CD4-positive, alpha-beta T cell treated with Interleukin-15 for 1 hour (primary cell): ENCODE measurements at places on chromosomes 2 and 18.
A peak's percentile ranks its signal among the peaks of the same experiment; 100 is the strongest.

DNA sequence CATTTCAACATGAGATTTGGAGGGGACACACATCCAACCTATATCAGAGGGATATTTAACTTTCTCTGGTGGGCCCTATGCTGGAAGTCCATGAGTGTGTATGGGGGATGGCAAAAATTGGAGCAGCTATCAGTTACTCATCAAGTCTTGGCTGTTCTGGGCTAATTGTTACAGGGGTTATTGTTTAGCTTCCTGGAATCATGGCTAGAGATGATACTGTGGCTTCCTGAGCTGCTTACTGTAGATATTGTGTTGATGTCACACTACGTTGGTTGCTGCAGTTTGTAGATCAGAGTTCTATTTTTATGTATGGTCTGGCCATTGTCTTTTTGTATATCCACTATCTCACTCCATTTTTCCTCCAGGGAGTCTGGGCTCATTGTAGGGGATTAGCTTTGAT is 20.9 kb upstream of the IL1R2 start:
- no peak for DNase-seq

DNA sequence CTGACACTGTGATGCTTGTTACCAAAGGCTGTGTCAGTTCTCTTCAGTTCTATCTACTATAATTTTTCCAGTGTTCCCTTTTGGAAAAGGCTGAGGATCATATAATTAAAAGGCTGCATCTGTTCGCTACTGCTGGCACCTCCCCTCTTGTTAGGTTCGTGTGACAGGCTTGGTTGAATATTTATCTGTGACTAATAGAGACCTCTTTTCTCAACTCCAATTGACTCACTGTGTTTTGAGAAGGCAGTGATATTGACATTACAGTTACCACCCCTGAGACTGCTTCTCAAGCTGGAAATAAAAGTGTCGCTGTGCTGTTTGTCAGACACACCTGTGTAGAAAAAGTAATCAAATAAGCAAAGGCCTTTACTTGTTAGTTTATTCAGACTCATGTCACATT is 205.5 kb upstream of the KCNH7 start:
- no peak for DNase-seq

DNA sequence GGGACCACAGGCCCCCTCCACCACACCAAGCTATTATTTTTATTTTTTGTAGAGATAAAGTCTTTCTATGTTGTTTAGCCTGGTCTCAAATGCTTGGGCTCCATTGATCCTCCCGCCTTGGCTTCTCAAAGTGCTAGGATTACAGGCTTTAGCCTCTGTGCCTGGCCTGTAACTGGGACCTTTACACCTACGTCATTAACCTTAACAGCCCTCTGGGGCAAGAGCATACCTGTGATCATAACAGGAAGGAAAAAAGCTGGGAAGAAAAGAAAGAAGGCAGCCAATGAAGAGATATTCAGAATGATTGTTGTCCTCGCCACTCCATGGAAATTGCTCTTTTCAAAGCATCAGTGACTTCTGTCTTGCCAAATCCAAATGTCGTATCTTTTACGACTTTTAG is 338.2 kb downstream of the LRRTM1 start:
- DNase-seq = no peak

- no peak for DNase-seq
Measured at GRCh38 chr18:48017635-48018034, 87.2 kb upstream of the SMAD2 start.

- no peak for DNase-seq
Measured at GRCh38 chr18:22503803-22504202, 86.1 kb upstream of the CTAGE1 start.

GRCh38 chr2:224966613-224967012 is 75.7 kb downstream of the DOCK10 start:
- no peak for DNase-seq

DNA sequence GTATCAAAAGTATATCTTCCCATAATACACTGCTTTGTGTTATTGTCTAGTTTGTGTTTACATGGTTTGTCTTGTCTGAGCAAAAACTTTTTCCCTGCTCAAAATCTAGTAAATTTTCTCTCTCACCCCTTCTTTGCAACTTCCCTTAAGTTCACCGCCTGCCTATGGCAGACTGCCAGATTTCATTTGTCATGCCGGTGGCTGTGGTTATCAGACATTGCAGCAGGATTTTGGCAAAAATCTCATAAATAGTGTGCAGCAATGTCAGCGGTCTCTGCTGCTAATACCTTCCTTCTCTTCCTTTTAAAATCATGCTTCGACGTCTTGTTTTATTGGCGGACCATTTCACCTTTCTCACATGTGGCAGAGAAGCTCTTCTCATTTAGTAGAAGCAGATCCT is 45.6 kb upstream of the TMEM178A start:
- DNase-seq = peak; percentile 46

DNA sequence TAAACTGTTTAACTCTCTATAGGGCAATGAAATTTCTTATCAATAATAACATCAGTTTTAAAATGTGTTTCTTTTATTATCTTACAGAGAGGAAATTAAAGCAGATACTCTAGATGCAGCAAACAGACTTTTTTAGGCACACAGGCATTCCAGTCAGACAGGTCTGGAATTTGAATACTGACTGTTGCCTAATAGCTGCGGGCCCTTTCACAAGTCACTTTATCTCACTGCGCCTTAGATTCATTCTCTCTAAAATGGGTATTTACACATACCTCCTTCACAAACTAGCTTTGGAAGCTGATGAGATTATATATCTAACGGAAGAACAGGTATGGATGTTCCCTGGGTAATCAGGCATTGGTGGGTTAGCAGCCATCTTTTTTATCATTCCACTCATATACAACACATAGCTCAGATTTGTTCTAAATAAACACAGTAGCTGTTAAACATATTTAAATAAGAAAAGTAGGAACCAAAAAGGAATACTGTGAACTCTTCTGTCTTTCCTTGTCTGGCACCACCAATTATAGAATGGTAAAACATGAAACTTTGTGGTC is 104.2 kb downstream of the LRP2 start:
- DNase-seq = no peak

DNA sequence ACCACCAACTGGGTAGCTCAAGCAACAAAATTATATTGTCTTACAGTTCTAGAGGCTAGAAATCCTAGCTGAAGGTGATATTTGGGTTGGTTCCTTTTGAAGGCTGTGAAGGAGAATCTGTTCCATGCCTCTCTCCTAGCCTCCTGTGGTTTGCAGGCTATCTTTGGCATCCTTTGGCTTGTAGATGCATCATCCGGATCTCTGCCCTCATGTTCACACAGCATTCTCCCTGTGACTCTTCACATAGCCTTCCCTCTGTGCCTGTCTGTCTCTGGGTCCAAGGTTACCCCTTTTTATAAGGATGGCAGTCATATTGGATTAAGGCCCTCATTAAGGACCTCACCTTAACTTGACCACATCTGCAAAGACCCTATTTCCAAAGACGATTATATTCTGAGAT is 78.6 kb upstream of the MAP3K20 start:
- no peak for DNase-seq

DNA sequence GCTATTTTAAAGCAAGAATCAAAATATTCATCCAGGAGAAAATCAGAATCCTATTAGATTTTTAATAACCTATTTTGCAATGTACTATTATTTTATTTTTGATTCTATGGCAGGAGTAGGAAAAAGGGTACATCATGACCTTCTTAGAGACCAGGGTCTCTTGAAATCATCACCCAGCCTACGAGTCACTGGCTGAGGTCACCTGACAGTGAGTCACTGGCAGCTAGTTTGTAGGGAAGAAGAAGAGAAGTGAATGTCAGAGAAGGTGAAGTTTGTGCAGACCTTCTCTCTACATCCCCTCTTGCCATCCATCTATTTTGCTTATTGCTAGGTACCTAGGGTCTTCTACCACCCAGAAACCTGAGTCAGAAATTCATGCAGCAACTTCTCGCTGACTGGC is 144.2 kb downstream of the ALK start:
- no peak for DNase-seq

- DNase-seq = no peak
Measured at GRCh38 chr18:55413474-55413873, 174.5 kb downstream of the TCF4 start.

DNA sequence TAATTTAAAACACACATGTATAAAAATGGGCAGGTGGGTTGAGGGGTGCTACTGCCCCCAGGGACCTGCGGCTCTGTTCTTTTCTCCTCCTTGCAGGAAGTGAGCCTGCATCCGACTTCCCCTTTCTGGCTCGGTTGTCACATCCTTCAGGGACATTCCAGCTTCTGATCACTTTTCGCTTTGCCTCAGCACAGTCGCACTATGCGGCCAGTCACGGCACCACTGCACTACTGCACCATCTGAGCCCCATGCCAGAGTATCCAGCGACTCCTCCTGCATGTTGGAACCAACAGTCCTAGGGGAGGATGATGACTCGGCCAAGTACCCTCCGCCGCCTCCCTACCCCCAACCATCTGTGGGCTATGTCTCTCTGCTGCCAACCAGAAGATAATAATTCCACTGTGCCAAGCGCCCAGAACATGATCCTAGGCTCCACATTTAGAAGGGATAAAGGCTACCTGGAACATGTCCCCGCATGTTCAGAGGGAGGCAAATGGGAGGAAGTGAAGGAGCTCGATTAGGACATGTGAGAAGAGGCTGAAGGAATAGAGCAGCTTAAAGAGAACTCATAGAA is 17.6 kb downstream of the CDC42EP3 start:
- DNase-seq = peak; percentile 75

DNA sequence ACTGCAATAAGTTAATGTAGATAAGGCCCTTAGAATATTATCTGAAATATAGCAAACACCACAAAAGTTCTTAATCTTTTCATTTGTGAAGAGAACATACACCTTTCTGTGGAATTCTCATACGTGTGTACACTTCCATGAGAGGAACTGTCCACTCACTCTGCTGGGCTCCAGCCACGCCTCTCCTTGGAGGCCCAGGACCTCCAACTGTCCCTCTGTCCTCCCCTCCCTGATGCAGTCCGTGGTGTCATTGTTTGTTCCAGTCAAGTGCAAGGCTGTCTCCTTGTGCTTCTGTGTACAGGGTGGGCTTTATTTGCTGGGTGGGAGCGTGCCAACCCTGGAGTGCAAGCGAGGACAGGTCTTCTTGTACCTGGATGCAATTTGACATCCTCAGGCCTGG is 8.7 kb downstream of the RAB12 start:
- no peak for DNase-seq

- DNase-seq = no peak
Measured at GRCh38 chr18:78423811-78424210, 555.8 kb upstream of the SALL3 start.

- no peak for DNase-seq
Measured at GRCh38 chr18:56891870-56892269, 240.7 kb downstream of the WDR7 start.

- DNase-seq = peak; percentile 7
Measured at GRCh38 chr2:128311755-128312341, 6.8 kb downstream of the HS6ST1 start.

DNA sequence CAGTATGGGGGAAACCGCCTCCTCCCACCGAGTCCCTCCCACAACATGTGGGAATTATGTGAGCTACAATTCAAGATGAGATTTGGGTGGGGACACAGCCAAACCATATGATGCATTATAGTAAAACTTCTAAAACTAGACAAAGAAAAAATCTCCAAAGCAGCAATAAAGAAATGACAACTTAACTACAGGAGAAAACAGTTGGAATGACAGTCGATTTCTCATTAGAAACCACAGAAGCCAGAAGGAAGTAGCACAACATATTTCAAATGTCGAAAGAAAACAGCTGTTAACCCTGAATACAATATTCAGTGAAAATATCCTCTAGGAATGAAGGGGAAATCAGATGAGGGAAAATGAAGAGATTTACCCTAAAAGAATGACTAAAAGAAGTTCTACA is 53.5 kb upstream of the TCF4 start:
- DNase-seq = no peak

- no peak for DNase-seq
Measured at GRCh38 chr2:218720048-218721041, 9.7 kb downstream of the TTLL4 start.

DNA sequence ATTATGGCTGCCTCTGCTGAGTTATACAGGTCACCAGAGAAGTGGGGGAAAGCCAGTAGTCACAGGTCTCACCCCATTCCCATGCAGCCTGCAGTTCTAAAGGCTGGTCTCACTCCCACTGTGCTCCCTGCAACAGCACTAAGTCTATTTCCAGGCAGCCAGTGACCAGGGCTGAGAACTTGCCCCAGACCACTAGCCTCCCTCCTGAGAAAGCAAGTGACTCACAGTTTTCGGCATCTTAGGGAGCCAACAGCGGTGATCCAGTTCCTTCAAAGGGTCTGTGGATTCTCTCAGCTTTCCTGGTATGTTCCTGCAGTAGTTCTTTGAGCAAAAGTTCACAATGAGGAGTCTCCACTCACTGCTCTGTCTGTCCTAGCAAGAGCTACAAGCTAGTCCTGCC is 329.6 kb upstream of the MAP2 start:
- no peak for DNase-seq

GRCh38 chr2:50657735-50658134 is 374.2 kb downstream of the NRXN1 start:
- no peak for DNase-seq

DNA sequence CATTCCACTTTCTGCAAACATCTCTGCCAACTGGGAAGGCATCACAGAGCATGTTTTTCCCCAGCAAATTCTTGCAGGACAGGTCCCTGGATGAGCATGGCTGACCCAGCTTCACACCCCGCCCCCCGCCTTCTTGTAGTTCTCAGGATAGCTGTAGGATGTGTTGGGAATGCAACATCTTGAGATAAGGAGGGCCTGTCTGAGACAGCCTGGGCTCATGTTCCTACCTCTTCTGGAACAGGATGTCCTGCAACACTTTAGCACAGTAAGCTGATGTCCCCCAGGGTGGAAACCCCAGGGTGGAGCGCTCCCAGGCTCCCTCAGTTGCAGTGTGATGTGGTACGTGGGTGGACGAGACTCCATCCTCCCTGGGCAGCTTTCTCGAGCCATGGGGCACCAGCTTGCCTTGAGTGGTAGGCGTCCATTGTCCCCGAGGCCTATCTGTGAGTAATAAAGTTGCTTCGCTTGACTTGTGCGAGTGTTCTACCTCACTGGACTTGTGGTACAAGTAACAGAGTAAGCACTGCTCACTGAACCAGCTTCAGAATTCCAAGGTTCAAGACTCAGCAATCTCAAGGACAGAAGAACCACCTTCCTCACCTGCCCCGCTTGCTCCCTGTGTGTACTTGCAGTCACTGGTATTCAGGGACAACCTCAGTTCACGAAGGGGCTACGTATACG is 48.6 kb downstream of the EMX1 start:
- no peak for DNase-seq

DNA sequence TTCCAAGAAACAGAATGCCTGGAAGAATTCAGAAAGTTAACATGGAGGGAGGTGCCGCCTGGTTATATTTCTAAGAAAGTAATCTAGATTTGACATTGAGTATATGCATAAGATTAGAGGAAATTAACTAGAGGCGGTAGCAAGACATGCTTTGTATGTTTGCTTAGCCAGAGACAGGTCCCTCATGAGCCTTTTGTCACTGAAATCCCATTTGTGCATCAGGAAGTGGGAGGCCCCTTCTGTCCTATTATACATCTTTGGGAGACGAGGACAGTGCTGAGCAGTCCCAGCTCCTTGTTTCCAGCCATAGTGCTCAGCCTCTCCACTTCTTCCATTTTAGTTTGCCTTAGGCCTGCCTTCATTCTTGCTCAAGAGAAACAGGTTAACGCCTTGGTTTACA is 115.4 kb upstream of the LHCGR start:
- DNase-seq = no peak

- peak; percentile 67 for DNase-seq
Measured at GRCh38 chr2:234291765-234292204, 205.1 kb downstream of the ARL4C start.

GRCh38 chr2:106701203-106702022 is 184.6 kb downstream of the ST6GAL2 start:
- no peak for DNase-seq

GRCh38 chr2:65064728-65065552 is 8.7 kb downstream of the CEP68 start:
- DNase-seq = peak; percentile 76

- DNase-seq = no peak
Measured at GRCh38 chr2:234158812-234159211, 108.3 kb downstream of the SPP2 start.
